ENCODE measurements at places on chromosomes 6 and 20.

DNA sequence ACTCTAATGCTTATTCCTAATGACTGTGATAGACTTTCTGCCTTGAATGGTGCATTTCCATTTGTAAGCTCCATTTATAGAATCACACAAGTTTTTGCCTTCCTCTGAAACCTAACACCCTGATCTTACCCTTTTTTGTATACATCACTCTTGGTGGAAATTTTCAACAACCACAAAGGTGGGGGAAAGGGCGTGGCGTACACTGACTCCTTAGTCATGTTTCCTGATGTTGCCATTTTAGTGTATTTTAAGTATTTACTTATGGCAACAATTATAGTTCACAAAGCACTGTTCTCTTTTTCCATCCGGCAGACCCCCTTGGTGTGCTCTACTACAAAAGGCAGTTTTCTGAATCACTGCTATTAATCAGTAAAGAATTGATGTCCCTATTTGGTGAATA, 92.0 kb downstream of the ATXN1 start:
- no peak for DNase-seq

GRCh38 chr6:11094411-11094851, 797 bp downstream of the SMIM13 start:
- no peak for DNase-seq

GRCh38 chr6:159094444-159095252, 49.9 kb upstream of the TAGAP start:
- DNase-seq, result no peak

DNA sequence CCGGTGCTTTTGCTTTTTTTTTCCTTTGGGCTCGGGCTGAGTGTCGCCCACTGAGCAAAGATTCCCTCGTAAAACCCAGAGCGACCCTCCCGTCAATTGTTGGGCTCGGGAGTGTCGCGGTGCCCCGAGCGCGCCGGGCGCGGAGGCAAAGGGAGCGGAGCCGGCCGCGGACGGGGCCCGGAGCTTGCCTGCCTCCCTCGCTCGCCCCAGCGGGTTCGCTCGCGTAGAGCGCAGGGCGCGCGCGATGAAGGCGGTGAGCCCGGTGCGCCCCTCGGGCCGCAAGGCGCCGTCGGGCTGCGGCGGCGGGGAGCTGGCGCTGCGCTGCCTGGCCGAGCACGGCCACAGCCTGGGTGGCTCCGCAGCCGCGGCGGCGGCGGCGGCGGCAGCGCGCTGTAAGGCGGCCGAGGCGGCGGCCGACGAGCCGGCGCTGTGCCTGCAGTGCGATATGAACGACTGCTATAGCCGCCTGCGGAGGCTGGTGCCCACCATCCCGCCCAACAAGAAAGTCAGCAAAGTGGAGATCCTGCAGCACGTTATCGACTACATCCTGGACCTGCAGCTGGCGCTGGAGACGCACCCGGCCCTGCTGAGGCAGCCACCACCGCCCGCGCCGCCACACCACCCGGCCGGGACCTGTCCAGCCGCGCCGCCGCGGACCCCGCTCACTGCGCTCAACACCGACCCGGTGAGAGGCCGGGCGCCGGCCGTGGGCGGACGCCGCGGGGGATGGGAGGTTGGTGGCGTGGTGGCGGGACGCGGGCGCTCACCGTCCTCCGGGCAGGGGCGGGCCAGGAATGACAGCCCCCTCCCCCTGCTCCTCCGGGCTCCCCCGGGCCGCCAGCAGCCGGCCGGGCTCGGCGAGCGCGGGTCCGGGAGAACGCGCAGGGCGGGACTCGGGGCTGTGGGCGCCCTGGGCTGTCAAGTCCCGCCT, 606 bp downstream of the ID4 start:
- no peak for DNase-seq

- DNase-seq, result no peak
Observed at GRCh38 chr6:90444160-90444714, 142.6 kb downstream of the MAP3K7 start.

DNA sequence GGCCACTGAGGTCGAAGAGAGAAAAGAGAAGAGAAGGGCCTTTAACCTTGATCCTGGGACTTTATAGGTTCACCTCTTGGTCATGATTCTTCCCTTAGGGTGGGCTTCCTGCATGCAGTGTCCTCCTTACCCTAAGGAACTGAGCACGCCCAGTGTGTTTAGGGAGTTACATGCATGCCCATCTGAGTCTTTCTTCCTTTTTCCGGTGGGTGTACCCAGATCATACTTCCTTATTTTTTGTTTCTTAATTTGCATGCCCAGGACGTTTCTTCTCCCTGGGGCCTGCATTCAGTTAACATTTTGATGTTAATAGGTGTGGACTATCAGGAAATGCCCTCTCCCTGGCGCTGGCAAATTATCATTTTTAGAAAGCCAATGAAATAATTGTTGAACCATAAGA, 91.5 kb downstream of the HTR1B start:
- no peak for DNase-seq

DNA sequence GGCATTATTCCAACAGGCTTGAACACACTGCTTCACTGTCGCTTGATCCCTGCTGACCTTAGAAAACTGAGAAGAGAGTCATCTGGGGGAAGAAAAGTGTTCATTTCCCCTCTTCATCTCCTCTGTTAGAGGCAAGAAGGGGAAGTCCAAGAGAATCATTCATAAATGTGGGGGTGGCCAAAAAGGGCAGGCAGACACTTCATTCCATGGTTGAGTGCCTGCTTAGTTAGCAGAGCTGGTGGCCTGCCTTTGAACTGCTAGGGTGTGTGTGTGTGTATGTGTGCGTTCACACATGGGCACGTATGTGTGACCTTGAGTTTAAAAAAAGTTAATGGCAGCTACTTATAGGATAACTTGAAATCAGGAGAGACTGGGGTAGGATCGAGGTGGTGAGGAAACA, 39.4 kb upstream of the RFPL4B start:
- DNase-seq, result no peak

DNA sequence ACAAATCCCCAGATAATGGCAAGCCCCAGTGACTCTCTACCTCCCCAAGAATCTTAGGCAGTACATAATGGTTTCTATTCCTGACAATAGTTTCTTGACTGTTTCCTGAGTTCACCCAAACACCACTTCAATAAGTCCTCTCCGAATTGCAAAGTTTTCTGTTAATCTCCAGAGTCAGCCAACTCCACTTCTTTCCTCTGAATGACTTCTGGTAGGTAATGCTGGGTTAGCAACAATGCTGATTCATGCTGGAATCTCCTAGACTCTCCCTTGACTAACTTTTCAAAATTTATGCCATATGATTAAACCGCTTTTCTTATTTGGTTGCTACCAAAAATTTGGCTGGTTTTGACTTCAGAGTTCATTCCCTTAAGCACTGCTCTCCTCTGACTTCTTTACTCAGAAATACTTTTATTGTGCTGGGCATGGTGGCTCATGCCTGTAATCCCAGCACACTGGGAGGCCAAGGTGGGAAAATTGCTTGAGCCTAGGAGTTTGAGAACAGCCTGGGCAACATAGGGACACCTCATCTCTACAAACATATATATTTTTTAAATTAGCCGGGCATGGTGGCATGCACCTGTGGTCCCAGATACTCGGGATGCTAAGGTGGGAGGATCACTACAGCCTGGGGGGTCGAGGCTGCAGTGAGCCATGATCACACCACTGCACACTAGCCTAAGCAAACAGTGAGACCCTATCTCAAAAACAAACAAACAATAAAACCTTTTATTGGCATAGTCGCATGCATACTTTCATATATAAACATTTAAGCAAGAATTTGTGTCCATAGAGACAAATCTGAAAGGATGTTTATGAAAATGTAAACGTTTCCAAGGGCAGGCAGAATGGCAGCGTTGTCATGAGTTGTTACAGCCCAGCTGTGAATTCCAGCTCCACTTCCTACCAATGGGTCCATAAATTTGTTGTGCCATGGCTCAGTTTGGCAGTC, 249.3 kb upstream of the PLN start:
- no peak for DNase-seq

- no peak for DNase-seq
Observed at GRCh38 chr6:44306710-44307109, 6.4 kb downstream of the AARS2 start.

DNA sequence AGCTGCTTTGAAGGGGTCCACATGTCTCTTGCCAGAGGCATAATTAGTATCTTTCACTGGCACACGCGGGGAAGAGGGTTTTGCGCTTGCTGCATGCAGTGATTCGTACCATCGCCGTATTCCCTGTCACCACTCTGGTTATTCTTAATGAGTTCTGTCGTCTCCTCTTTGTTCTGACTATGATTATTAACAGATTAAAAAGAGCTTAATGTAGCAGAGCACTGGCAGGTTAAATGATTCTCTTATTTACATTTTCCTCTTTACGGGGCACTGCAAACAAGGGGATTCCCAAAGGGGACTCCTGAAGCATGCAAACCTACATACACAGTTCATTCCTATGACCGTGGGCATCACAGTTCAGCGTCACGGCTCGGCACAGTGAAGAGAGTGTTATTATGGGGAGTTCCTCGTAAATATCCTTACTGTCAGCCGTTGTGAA, 204.8 kb downstream of the DTNBP1 start:
- DNase-seq, result no peak

DNA sequence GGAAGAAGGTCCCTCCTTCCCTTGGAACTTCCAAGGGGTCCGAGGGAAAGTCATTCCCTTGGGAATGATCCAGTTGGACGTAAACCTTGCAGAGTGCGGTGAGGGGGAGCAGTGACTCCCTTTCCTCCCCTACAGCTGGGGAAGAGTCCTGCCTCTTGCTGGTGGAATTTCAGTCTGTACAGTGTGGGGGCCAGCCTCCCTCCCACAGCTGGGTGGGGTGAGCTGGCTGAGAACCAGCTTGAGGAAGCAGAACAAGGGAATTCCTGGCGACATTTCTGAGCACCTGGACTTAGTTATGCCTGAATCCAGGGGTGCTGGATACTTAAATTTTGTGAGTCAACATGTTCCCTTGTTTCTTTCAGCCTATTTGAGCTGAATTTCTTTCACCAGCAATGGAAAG, 152.0 kb downstream of the ANKRD60 start:
- no peak for DNase-seq

DNA sequence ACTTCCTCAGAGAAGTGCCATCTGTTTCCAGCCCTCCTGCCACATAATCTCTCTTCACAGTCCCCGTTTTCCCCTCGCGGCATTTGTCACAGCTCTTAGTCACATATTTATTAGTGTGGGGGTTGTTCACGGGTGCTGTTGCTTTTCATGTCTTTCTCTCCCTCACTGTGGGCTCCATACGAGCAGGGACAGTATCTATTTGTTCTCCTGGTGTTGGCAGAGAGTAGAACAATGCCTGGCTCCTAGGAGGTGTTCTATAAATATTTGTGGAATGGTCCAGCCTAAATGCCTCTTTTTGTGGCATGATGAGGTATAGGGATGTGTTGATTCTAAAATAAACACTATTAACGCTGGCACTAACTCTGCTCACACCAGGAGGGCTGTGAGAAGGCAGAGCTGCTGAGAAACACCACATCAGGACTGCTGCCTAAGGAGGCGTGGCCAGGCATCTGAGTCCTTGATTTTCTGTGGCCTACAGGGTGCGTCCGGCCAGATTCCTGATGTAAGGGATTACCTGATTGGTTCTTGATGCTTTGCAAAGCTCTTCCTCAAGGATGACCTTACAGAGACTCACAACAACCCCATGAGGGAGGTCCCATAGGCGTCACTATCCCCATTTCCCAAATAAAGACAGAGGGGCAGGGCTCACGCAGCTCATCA, 219.8 kb upstream of the ARID1B start:
- DNase-seq, result no peak

GRCh38 chr6:14614631-14615030, 497.1 kb downstream of the CD83 start:
- DNase-seq, result no peak

DNA sequence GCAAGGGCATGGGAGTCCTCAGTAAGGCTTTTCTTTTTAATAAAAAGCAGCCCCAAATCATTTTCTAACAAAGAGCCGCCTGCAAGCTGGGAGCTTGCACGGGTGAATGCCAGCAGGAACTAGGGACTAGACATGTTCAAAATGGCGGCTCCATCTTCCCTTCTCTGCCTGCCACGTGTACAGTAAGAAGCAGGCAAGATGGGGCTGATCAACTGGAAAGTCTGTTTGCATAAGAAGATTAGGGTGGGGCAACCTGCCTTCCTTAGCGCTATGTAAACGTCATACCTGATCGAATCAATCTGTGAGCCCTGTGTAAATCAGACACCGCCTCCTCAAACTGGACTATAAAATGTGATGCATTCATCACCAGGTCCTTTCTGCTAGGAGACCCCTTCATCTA, 299.4 kb upstream of the SOX4 start:
- DNase-seq, result no peak

GRCh38 chr20:16293590-16293989, 279.7 kb downstream of the KIF16B start:
- peak; percentile 25 for DNase-seq

- no peak for DNase-seq
Observed at GRCh38 chr20:14878676-14879019, 541.2 kb upstream of the FLRT3 start.

- DNase-seq, result no peak
Observed at GRCh38 chr6:29087213-29087612, at the start of gene OR2B3. Gene OR2B3, minus strand, starts transcription at chr6:29087313. Its CDS starts 65 bp downstream, at chr6:29087248.

DNA sequence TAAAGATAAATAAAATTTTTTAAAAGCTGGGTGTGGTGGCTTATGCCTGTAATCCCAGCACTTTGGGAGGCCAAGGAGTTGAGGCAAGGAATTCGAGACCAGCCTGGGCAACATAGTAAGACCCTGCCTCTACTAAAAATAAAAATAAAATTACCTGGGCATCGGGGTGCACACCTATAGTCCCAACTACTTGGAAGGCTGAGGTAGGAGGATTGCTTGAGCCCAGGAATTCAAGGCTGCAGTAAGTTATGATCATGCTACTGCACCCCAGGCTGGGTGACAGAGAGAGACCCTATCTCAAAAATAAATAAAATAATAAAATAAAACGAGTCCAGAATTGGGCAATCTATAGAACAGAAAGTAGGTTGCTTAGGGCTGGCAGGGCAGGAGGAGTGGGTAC, 228.7 kb downstream of the BCAS1 start:
- DNase-seq, result no peak

- DNase-seq, result no peak
Observed at GRCh38 chr6:119586250-119586882, 236.8 kb upstream of the MAN1A1 start.

GRCh38 chr20:52103335-52103912, 88.2 kb downstream of the ZFP64 start:
- DNase-seq, result no peak

DNA sequence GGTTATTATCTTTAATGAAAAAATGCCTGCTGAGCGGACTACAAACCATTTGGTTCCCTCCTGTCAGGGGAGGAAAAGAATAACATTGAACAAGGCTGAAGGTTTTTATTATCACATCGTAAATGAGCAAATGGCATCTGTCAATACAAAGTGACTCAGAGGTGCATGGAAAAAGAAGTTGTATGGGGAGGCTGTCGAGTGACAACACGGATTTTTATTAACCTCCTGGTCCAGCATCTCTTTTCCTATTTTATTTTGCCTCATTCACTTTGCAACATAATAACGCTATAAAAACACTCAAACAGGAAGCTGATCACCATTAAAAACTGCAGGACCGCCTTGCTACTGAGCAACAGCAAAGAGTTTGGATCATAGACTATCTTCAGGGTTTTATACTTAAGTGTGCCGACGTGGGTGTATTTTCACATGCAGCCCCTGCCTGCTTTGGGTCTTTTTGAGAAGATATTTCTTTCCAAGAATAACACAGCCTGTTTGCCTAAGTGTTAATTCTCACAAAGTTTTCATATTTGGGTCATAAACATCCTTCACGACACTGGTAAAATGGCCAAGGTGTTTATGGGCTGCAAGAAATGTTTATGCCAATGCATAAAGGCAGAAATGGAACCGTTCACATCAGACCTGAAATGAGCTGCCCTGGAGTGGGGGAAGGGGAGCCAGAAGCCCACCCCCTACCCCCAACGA, 132.1 kb upstream of the SALL4 start:
- no peak for DNase-seq

GRCh38 chr20:10590950-10591671, 82.7 kb downstream of the JAG1 start:
- DNase-seq, result no peak

All from HS-5 (cell line).